ENCODE measurements at places on chromosomes 2 and 18. TPM values are rescaled to one million over a fixed set of nuclear protein-coding genes. Genes with fewer than 3 reads are reported as not detected.

The SDC1 gene
- total RNA-seq, result not detected

The RBKS gene
- 4.5 TPM for total RNA-seq

GRCh38 chr18:46013484-46014189, 46.5 kb upstream of the EPG5 start:
- peaks cover 17% of the 10 kb centered on the region for H3K4me1 ChIP-seq
- DNase-seq, result no peak
- H3K4me3 ChIP-seq, result peak overlapping the region; percentile 41
- peaks cover 18% of the 10 kb centered on the region for H3K36me3 ChIP-seq
- no peaks in the 10 kb centered on the region for H3K27me3 ChIP-seq

GRCh38 chr2:172083628-172084394, 1.5 kb upstream of the DLX1 start:
- H3K4me3 ChIP-seq, result peak overlapping the region; percentile 91
- peaks cover 74% of the 10 kb centered on the region for H3K27me3 ChIP-seq
- no peak for DNase-seq
- no peaks in the 10 kb centered on the region for H3K36me3 ChIP-seq
- H3K27ac ChIP-seq, result no peak overlapping the region
- H3K4me1 ChIP-seq, result peaks cover 54% of the 10 kb centered on the region

DNA sequence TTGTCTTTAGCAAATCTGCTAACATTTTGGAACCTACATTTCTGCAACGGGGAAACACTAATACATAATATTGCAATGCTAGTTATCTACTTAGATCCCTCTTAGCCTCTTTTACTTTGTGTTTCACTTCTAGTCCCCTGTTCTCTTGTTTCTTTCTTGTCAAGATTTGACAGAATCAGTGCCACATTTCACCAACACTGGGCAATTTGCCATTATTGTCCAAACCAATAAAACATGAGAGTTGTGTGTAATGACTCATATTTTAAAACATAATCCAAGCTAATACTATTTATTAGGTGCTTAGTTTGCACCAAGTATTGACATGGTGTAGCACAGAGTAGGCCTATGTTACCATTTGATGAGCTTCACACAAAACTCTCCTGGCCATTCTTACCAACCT, 33.7 kb upstream of the ACVR1C start:
- DNase-seq, result no peak
- no peaks in the 10 kb centered on the region for H3K36me3 ChIP-seq
- H3K27ac ChIP-seq, result no peak overlapping the region
- H3K4me3 ChIP-seq, result no peak overlapping the region
- no peaks in the 10 kb centered on the region for H3K4me1 ChIP-seq

- DNase-seq, result no peak
- no peaks in the 10 kb centered on the region for H3K36me3 ChIP-seq
- H3K27ac ChIP-seq, result no peak overlapping the region
- H3K27me3 ChIP-seq, result peaks cover 12% of the 10 kb centered on the region
- no peak overlapping the region for H3K4me3 ChIP-seq
Observed at GRCh38 chr2:112000399-112001135, 54.5 kb upstream of the TMEM87B start.
